ENCODE measurements at places on chromosomes 5 and 9.

DNA sequence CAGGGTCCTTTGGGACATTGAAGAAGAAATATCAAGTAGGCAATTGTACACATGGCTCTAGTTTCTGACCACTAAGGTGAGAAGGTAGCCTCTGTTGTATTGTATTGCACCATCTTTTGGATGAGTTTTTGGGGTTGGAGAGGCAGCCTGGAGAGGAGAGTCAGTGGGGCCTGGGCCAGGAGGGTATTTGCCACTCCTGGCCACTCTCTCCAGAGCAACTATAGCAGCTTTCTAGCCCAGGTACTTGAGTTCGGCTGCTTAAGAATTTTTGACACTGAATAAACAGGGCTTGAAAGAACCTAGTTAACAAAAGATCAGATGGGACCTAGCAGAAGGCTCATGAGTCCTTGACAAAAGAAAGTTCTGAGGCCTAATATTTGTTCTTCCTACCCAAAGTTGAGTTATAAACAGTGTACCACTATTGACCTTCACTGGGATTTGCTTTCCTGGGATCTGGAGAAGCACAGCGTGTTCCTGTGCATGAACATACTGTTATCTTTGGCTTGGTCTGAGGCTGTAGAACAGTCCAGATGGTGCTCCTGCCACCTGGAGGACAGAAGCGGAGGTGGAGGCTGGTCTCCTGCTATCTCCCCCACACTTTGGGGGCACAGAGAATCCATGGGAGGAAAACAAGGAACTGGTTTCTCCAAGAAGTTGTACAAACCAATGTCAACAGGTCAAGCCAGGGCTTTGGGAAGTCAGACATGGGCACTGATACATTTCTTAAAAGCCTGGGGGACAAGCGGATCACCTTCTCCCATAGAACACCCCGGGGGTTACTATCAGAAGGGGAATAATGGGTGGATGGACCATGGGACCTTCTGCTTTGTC, 110.4 kb upstream of the LIFR start:
- no peak for DNase-seq

GRCh38 chr9:135456436-135457104, 23.0 kb upstream of the PPP1R26 start:
- DNase-seq: peak; percentile 65

DNA sequence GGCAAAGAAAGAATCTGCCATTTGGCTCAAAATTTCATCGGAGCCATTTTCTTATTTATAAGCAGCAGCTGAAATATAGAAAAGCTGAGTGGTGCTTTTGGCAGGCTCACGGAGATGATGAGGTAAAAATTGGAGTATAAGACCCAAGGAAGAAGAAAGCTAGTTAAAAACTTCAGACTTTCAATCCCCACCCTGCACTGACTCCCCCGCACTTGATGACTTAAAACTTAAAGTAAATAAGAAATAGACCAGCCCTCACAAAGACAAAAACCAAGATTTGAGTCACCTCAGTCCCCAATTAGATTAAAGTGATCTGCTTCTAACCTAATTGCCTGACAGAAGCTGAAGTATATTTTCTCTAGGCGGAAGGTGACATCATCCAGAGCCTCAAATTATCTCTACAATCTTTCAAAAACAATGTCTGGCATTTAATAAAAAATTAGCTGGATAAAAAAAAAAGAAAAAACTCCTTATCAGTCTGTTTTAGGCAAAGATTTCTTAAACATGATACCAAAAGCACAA, 124.0 kb upstream of the PJA2 start:
- no peak for DNase-seq

- no peak for DNase-seq
Observed at GRCh38 chr5:149397530-149397929, 18.4 kb upstream of the IL17B start.

- no peak for DNase-seq
Observed at GRCh38 chr9:133202688-133203453, 6.2 kb downstream of the OBP2B start.

DNA sequence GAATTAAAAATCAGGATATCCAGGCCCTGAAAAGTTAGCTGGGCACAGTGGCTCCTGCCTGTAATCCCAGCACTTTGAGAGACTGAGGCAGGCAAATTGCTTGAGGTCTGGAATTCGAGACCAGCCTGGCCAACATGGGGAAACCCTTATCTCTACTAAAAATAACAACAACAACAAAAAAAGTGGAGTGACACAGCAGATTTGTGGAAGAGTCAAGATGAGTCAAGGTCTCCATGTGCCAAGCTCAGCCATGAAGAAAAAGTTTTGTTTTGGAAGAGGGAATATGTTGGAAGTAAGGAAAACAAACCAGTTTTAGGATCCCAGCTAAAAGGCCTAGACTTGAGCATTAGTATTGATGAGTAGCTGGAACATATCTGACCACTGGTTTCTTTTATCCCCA, 14.7 kb downstream of the LRRC70 start:
- DNase-seq: no peak

DNA sequence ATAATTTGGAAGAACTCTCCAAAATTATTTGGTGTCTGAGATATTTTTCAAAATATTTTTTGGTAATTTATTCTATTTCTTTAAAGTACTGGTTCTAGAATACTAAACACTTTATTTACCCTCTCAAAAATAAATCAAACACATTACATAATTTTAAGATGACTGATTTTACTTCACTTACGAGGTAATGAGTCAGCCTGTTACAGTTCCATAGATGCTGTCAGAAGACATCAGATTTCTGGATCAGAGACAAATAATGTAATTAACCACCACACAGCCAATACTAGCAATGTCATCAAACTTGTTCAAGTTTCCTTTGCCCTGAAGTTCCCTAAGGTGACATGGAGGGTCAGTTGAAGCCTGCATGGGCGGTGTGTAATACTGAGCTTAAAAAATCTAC, 106.1 kb upstream of the CDH9 start:
- no peak for DNase-seq

DNA sequence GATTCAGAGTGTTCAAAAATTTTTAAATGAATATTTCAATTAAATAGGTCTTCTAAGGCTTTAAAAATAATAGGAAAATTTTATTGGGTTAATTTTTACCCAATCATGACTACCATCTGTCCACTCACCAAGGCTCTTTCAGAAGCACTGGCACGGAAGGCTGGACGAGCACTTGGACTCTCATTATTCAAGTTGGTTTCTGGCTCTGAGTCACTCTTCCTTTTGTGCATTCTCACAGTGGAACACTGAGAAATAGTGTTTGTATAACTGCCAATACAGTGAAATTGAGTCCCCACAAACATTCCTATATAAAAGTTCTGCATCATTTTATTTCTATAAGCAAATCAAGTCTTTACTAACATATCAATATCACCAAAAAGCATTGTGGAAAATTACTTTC, 1149.0 kb downstream of the EFNA5 start:
- no peak for DNase-seq

DNA sequence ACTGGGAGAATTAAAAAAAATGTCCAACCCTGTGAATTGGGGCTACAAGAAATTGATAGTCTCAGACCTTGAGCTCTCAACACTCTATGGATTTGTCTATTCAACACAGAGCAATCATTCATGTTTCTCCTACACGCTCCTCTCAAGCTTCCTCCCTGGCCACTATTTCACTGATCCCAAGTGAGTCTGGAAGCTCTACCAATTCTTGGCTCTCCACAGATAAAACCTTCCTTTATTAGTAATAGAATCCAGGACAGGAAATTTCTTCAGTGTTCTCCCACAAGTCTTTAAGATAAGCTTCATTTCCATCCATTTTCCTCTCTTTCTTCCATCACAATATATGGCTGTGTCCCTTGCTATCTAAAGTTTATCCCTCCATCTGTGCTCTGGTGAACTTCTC, 215.1 kb upstream of the PAPPA start:
- no peak for DNase-seq

GRCh38 chr5:133996683-133997252, 8.0 kb downstream of the VDAC1 start:
- DNase-seq: no peak

GRCh38 chr5:66864240-66864884, 268.2 kb downstream of the MAST4 start:
- no peak for DNase-seq

DNA sequence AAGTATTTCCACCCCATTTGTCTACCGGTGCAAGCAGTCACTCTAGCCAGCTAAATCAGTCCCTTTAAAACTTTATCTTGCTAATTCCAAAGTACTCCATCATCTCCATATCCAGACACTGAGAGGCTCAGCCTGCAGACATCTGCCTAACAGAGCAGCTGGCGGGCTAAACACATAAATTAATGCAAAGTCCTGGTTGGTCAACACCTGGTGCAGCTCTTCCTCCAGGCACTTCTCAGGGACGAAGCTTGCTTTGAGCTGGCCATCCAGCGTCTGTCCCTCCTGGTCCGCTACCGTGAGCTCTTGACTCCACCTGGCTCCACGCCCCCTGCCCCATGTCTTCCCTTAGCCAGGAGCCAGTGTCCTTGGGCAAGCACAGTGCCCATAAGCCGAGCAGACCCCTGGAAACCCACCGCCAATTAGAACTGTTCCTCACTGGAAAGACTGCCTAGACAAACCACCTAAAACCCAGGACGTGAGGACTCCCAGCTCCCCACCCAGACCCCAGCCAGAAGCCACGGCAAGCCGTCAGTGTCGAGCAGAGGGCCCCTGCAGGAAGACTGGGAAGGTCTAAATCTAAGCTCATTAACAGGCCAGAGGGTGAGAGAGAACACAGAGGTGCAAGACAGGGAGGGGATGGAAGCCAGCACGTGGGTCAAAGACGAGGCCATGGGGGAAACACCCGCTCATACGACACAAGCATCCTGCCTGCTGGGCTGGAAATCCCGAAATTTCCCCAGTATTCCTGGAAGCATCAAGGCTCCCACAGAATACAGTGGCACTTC, 120.0 kb downstream of the COL23A1 start:
- no peak for DNase-seq

DNA sequence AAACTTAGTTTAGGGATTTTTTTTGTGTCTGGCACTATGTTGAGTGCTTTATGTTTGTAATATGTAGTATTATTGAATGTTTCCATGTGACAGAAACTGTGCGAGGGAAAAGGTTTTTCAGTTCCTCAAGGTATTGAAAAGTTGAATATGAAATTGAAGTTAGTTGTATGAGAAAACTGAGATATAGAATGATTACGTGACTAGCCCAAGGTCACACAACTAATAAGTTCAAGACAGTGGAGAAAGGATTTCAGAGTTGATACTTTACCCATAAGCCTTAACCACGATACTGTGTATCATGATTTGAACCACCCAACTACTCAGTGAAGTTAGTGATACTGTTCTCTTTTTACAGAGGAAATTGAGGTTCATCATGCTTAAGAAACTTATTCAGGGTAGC, 5.7 kb downstream of the NIPBL start:
- no peak for DNase-seq

GRCh38 chr5:40570408-40571129, 109.1 kb upstream of the PTGER4 start:
- no peak for DNase-seq

- DNase-seq: no peak
Observed at GRCh38 chr9:37955781-37956422, 52.0 kb upstream of the SLC25A51 start.

DNA sequence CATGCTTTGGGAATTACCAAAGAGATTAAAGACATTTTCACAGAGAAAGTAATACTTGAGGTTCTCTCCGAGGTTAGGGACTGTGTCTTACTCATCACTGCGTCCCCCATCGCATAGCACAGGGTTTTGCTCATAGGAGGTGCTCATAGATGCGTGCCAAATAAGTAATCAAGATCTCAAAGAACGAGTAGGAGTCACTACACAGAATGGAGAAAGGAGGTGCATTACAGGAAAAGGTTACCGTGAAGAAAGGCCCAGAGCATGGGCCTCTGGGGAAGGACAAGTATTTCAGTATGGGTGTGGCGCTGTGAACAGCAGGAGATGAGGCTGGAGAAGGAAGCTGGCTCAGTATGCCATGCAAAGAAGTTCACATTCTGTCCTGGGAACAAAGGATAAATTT, 182.4 kb downstream of the ACTL7B start:
- no peak for DNase-seq

DNA sequence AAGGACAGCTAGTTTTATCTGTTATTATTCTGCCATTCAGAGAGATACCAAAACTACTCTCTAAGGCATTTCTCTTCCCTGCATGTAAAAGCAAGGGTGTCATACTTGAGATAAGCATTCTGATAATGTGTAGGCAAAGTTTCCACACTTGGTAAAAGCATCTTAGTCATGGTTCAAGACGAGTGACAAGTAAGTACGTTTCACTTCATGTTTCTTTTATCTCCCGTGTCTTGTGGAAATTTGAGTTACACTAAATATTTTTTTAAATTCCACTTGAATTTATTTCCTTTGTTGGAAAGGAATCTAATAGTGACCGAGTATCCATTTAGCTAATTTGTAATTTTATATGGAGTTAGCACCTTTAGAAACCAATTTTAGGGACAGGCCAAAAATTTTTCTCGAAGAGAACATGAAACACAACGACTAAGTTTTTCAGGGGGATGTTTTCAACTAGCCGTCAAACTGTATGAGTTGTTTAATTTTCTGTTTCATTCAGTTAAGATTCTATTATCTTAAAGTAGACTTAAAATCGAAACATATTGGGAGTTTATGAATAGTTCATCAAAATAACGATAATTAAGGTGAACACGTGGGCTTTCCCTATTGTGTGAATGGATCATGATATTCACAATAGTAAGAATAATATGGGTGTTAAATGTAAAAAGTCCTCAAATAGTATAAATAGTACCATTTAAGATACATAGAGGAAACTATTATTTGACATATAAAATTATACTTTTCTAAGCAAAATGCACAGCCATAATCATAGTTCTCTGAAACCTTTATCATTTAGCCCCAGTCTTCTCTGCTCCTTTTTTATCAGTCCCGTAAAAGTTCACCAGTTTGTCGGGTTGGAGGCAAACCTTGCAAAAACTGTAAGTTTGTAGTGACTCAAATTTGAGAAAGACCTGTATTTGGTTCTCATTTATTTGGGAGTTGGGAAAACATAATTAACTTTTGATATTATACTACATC, 1.6 kb downstream of the RFESD start:
- no peak for DNase-seq

DNA sequence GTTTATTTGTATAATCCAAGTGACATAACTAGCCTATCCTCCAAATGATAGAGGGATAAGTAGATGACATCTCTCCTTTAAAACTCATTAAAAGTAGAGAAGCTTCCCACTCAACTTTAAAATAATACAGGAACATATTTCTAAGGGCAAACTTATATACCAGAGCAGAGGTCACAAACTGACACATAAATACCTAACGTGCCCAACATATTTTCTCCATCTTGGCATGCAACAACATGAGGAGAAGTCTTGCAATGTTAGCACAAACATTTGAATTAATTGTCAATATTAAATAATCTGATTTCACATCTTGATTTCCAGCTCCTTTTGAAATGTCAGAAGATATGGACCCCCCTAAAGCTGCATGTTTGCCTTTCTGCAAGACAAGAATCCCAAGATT, 335.0 kb downstream of the DEPDC1B start:
- DNase-seq: no peak

GRCh38 chr5:102651466-102651865, 103.6 kb upstream of the PAM start:
- DNase-seq: no peak

GRCh38 chr5:133393776-133394476, 218.4 kb downstream of the FSTL4 start:
- DNase-seq: no peak

All from NCI-H2171 (cell line).